ENCODE measurements at places on chromosomes 3 and 15.

DNA sequence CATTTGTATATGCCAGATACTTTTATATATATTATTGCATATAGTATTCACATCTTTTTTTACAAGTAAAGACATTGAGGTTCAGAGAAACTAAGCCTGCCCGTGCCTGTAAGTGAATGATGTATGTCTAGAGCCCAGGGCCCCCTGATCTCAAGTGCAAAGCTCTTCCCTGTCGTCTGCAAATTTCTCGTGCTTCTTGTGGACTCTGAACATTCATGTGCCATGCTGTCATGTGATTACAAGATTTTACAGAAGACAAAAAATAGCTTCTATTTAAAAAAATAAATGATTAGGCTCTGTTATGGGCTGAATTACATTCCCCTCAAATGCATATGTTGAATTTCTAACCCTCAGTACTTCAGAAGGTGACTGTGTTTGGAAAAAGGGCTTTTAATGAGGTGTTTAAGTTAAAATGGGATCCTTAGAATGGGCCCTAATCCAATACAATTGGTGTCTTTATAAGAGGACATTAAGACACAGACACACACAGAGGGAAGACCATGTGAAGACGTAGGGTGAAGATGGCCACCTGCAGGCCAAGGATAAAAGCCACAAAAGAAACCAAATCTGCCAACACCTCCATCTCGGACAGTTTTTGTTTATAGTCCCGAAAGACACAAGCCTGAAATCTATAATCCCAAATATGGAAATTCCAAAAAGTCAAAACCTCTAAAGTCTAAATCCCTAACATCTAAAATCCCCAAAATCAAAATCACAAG lies 3.9 kb upstream of the MASP1 start:
- no peak for DNase-seq

GRCh38 chr15:70355275-70355795 lies 257.6 kb upstream of the TLE3 start:
- no peak for DNase-seq

DNA sequence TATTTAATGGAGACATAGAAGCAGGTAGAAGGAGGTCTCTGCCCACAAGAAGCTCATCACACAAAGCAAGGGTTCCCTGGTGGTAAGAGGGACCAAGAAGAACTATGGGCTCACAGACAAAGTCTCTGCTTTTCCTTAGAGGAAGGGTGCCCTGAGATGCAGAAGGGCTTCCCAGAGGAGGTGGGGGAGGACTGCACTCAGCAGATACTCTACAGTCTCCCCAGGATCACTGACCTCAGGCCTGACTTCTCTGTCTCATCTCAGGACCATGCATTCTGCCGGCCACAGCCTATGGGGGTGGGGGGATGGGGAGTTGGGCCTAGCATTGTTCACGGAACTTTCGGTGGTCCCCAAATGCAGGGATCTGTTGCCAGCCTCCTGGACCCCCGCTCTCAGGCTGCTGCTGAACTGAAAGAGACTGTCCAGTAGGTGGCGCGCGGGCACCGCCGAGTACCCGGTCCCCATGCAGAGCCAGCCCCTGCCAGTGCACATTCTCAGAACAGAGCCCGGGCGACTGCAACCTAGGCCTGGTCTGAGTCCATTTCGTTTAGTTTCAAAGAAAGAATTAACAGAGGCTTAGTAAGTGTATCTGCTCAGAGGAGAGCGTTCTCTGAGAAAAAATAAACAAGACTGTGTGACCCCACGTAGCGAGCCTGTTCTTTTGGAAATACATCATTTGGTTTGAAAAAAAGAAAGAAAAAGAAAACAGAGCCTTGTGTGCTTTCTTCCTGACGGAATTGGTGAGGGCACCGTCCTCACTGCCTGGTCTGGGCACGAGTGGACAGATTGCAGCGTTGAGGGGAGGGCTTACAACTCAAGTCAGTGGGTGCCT lies 74.1 kb downstream of the LRTM1 start:
- no peak for DNase-seq

DNA sequence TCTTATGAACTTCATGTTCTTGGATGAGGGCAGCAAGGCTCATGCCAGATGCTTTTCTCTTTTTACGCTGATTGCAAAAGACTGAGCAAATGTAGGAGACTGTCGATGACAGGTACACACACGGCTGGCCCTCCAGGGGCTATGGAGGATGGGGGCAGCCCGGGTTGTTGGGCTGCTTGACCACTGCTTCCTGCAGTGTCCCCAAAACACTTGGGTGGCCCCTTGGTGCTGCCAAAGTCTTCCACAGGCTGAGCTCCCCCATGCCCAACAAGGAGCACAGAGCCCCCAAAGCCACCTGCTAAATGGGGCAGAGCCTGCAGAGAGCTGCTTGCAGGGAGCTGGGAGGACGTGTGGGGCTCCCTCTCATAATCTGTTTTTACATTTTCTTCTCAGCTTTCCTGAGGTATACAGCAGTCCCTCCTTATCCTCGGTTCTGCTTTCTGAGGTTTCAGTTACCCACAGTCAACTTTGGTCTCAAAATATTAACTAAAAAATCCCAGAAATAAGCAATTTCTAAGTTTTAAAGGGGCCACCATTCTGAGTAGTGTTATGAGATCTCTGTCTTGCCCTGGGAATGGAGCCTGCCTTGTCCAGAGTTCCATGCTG lies 7.3 kb downstream of the PRR23E start:
- no peak for DNase-seq

DNA sequence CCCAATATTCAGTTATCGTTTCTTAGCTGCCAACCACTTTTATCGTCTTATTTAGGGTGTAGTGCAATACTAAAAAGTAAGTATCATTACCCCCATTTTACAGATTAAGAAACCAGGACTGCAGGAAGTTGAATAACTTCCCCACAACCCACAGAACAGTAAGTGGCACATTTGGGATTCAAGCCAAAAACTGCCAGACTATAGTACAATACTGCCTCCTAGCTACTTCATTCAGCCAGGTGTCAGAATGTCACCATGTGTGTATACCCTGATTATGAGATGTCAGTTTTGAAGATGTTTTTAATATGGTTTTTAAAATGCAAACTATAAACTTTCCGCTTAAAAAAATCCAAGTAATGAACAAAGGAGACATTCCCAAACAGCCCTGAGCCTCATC lies 74.2 kb upstream of the PROK2 start:
- DNase-seq: no peak

DNA sequence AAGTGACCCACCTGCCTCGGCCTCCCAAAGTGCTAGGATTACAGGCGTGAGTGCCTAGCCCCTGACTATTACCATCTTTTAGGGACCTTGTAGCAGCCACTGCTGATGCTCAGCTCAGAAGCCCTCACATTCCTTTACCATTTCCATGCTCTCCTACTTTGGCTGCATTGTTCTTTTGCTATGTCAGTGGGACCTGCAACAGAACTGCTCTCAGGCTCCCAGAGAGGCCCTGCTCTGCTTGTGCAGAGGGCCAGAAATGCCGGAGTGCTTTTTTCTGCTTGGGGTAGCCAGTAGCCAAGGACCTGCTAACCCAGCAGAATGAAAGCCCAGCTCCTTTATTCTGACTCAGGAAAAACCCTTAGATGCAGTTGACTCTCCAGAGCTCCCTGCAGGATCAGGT lies 18.3 kb upstream of the PROK2 start:
- no peak for DNase-seq
